ENCODE measurements at places on chromosomes 13 and 19.

DNA sequence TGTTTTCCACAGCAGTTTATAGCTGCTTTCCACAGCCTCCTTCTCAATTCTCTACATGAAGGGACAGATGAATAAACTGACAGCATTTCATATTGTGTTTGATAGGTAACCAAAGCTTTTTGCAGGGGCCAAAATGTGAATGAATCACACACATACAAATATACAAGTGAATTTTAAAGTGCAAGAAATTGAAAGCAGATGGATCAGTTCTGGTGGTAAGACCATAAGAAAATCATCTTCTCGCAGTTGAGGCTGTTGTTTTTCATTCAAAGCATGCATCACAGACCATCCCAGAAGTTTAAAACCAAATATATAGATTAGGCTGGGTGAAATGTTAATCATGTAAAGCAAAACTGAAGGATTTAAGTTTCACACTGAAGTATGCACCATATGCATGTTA lies 1569.4 kb downstream of the PCDH9 start:
- DNase-seq: peak; percentile 53

DNA sequence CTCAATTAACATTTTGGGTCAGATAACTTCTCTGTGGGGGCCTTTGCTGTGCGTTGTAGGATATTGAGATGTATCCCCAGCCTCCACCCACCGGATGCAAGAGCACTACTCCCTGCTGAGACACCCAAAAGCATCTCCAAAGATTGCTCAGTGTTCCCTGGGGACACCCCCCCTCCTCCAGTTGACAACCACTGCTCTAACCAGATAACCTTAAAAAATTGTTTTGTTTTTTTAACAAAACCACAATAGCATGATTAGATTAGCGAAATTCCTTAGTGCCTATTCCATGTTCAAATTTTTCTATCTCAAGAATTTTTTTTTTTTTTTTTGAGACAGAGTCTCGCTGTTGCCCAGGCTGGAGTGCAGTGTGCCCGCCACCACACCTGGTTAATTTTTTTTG lies 2.6 kb upstream of the EPN1 start:
- peak; percentile 19 for DNase-seq

DNA sequence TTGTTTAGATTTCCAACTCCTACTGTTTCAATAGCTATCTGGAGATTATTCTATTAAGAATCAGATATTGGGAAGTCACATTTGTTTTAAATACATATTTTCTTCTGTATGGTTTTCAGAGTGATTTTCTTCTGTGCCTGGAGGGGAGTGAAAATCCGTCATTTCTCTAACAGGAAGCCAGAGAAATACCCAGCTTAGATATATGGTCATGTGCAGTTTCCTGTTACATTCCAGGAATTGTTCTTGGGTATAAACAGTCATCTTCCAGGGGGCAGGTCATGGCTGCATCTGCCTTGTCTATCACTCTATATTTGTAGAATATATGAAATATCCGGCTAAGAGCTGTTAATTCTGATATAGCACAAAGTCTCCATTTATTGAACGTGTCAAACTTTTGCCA lies 77.5 kb upstream of the MIR17HG start:
- DNase-seq: no peak

GRCh38 chr13:110347535-110348308 lies 40.6 kb downstream of the COL4A2 start:
- peak; percentile 86 for DNase-seq

- no peak for DNase-seq
Observed at GRCh38 chr13:59247171-59247570, 916.6 kb downstream of the DIAPH3 start.

- no peak for DNase-seq
Observed at GRCh38 chr13:32446773-32447465, 19.0 kb upstream of the N4BP2L1 start.

DNA sequence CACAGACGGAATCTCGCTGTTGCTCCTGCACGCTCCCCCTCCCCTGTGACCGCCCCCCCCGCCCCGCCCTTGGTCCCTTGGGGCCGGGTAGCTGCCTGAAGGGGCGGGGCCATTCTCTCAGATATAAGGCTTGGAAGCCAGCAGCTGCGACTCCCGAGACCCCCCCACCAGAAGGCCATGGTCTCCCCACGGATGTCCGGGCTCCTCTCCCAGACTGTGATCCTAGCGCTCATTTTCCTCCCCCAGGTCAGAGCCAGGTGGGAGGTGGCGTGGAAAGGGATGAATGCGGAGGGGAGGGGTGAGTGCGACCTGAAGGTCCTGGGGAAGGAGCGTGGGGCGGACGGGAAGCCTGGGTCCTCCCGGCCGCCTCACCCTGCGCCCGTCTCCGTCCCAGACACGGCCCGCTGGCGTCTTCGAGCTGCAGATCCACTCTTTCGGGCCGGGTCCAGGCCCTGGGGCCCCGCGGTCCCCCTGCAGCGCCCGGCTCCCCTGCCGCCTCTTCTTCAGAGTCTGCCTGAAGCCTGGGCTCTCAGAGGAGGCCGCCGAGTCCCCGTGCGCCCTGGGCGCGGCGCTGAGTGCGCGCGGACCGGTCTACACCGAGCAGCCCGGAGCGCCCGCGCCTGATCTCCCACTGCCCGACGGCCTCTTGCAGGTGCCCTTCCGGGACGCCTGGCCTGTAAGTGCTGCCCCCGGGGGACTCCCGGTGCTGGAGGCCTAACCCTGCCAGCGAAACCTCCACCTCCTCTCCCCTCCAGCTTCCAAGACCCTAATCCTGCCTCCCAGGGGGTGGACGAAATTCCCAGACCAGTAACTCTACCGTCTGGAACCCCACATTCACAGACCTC lies at the start of gene DLL3:
TSS of gene DLL3 (plus strand) at position 150 of the 845 bp plus-strand sequence. CDS start at position 178, 28 bp downstream.
- no peak for DNase-seq

DNA sequence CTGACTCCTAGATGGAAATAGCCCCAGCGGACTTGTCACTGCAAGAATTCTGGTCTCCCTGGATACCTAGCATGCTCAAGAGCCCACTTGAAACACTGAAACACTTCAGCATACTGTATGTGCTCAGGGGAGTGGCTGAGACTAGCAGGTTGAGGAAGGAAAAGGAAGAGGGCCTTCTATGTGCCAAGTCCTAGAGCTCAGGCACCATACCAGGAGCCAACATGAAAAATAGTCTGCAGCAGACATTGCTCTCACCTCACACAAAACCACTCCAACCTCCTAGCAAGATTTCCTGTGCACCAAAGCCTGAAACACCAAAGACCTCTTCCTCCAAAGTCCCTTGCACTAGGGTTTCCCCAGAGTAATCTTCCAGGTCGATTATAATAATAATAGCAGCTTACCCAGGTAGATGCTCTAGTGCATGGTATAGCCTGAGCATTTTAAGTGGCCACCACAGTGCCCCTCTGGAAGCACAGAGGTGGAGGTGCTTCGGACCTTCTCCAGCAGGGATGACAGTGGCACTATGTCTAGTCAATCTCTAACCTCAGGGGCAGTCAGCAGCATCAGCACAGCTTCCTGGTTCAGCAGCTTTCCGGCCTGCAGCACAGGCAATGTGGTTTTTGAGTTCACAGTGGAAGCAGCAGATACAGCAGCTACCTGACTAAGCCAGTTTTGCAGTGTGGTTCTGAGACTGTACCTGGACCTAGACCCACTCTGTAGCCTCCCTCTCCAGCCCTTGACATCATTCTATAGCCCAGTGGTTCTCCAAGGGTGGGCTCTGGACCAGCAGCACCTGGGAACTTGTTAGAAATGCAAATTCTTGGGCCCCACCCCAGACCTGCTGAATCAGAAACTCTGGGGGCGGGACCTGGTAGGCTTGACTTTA lies 45.6 kb upstream of the UBE2L5 start:
- no peak for DNase-seq

DNA sequence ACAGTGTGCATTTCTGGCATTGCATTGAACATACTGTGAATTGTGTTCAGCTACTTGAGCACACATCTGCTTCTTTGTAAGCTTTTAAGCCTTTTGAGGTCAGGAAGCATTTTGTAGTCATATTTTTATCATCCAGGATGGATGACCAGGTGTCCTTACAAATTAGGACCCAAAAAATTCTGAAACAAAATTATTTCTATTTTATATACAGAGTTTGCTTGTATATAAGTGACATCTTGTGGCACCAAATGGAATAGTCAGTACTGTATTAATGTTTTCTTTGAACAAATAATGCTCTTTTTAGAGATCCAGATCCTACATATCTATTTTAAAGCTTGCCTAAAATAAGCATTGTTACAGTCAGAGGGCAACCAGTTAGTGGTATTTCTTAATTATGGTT lies 9.5 kb upstream of the SUPT20H start:
- peak; percentile 13 for DNase-seq

DNA sequence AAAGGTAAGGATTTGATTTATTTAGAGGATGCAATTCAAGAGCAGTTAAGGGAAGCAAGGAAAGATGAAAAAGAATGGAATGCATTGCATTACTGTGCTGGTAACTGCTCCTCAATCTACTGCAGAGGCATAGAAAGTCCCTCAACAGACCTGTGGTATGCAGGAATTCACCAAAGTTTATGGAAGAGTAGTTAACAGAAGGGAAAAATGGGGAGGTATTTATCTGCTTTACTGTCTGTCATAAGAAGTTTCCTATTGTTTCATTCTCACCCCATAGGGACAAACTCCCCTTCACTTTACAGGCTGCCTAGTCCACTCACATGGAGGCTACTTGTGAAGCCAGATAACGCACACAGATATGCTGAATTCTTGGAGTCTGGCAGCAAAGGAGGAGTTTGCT lies 354.9 kb upstream of the SPRY2 start:
- DNase-seq: peak; percentile 10

DNA sequence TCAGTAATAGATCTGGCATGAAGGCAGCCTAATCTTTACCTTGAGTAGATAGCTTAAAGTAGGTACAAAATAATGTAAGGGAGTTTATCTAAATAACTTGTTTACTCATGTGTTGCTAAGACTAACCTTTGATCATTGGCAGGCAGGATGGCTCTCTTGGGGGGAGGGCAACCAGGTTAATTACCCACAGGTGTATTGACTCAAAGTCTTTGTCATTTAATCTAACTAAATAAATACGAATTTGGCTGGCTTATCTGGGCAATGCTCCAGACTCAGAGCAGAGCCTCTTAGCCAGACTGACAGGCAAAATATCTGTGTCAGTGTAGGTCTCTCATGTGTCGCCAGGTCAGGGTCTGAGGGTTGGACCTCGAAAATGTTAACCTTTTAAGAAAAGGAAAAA lies 283.4 kb upstream of the KLHL1 start:
- no peak for DNase-seq

DNA sequence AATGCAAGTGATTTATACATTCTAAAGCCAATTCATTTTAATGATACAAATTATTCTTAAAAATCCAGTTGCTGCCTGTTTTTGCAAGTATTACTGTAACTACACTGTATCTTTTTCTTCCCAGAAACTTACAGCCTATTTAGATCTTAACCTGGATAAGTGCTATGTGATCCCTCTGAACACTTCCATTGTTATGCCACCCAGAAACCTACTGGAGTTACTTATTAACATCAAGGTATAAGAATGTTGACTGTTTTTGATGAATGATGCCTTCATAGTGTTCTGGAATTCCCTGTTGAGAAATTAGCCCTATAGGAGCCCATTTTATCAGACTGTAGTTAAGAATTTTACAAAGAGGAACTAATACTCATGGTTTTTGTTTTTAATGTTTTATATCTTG lies 25.0 kb downstream of the ITM2B start:
- DNase-seq: no peak

DNA sequence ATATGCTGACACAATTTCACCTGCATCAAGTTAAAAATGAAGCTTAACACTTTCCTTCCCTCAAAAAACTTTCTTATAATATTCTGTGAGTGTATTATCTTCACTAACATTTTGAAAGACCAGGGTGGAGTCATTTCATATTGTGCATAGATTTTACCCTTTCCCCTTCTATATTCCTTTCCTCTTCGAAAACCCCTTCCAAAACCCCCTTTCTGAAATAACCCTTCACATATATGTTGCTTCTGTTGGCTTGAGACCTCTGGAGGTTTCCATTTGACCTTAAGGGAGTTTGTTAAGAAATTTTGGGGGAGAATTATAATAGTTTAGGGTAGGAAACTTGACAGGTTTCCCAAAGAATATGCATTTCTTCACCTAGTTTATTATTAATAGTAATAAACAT lies 489.6 kb upstream of the MIR17HG start:
- DNase-seq: no peak

GRCh38 chr13:113972451-113973217 lies 1.2 kb downstream of the C13orf46 start:
- no peak for DNase-seq

- DNase-seq: peak; percentile 64
Observed at GRCh38 chr13:31945202-31945961, 86.2 kb upstream of the FRY start.

DNA sequence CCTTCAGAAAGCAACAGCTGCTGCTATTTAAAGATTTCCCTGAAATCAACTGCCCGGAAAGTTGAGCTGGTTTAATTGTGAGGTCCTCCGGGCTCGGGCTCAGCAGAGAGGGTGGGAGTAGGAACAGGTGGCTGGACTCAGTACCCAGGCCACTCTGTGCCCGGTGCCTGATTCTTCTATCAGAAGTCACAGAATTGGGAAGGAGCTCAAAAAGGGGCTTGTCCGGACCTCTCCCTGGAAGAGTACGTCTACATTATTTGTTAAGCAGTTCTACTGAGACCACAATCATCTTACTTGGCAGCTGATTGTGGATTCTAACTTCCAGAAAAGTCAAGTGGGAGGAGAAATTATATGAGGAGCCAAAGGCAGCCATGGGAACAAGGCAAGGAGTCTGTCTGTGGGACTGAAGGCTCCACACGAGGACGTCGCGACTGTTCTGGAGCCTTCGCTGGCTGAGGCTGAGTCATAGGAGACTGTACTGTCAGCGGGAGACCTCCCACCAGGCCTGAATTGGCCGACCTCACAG lies 91.7 kb upstream of the ANKRD10 start:
- DNase-seq: peak; percentile 85

DNA sequence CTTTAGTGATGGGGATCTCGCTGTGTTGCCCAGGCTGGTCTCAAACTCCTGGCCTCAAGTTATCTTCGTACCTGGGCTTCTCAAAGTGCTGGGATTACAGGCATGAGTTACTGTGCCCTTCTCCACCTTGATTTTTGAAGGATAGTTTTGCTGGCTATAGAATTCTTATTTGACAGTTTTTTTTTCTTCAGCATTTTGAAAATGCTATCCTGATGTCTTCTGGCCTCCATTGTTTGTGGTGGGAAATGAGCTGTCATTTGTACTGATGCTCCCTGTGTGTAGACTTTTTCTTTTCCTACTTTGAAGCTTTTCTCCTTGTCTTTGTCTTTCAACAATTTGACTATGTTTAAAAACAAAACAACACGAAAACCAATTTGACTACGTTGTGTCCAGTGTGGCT lies 54.2 kb downstream of the SIPA1L3 start:
- DNase-seq: no peak

DNA sequence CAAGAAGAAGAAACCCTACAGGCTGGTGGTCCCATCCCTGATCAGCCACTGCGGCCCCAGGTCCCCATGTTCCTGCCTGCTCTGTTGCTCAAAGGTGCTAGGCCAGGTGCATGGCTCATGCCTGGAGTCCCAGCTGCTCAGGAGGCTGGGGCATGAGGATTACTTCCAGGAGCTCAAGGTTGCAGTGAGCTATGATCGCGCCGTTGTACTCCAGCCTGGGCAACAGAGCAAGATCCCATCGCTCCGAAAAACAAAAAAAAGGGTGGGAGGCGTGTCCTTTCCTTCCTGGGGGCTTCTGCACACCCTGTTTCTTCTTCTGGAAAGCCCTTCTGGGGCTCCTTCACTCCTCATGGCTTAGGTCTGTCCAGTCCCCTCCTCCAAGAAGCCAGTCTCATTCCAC lies 11.9 kb upstream of the TINCR start:
- DNase-seq: no peak

- no peak for DNase-seq
Observed at GRCh38 chr19:17538684-17539237, 16.7 kb upstream of the COLGALT1 start.
